ENCODE measurements at places on chromosomes 7 and 10.

DNA sequence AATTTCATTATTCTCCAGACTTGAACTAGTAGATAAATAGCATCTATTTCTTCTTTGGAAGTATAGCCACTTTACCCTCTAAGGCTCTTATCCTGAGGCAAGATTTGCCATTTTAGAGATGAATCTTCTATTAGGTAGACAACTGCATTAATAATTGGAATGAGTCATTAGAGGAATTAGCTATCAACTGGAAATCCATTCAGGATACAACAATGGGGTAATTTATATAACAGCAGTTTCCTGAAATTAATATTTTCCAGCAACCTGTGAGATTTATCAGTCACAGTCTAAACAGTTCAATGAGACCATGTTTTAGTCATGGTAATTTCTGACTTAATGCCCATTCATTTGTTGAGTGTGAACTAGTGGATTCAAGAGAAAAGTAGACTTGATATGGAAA is 928.6 kb upstream of the MBL2 start:
- no peak for DNase-seq

- no peak for DNase-seq
These were observed 32.3 kb downstream of the RASGEF1A start for GRCh38 chr10:43234471-43235041.

- no peak for DNase-seq
These were observed 139.7 kb upstream of the TMEM72 start for GRCh38 chr10:44771233-44771995.

DNA sequence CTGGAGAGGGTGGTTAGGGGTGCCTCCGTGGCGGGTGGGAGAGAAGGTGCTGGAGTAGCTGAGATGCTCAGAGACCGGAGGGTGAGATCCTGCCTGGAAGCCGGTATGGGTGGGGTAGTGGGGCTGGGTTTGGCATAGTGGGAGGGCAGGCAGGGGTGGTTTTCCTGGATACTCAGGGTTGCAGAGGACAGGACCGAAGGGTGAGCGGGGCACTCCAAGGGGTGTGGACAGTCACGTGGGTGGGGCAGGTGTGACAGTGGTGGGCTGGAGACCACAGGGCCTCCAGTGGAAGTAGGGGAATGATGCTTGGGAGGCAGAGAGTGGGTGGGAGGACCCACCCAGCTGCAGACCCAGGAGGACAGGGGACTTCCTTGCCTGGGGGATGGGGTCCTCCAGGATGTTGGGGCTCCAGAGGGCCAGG is 1.9 kb downstream of the SCART1 start:
- DNase-seq: no peak

DNA sequence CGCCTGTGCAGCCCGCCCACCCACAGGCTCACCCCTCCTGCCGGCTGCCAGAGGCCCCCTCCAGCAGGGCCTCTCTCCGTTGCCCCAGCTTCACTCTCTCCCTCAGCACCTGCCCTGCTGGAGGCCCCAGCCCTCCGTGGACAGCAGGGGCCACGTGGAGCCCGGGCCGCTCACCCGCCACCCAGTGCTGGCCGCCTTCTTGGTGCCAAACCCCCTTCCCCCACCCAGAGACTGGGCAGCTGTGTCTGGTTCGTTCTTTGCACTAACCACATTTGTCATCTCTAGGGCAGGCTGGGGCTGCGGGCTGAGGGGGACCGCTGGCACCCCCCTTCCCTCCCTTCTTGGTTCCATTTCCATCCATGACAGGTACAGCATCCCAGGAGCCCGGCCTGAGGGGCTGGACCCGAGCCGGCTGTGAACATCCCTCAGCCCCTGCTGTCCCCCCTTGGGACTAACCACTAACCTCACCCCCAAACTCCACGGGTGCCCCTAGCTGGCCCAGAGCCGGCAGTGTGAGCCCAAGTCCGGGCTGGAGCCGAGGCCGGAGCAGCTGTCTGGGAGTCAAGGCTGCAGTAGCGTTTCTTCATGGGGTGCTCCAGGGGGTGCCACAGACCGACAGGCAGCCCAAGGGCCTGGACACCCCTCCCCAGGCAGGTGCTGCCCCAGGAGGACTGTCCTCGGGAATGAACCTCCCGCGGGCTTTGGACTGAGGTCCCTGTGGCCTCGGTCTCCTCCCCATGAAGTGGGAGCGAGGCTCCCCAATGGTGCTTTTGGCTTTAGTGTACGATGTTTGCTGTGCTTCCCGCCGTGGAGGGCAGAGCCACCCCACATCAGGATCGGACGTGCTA is 25.5 kb upstream of the AMZ1 start:
- no peak for DNase-seq

- no peak for DNase-seq
These were observed 81.0 kb downstream of the HGF start for GRCh38 chr7:81688622-81689411.

GRCh38 chr7:66781408-66782090 is 41.0 kb downstream of the RABGEF1 start:
- DNase-seq: no peak

DNA sequence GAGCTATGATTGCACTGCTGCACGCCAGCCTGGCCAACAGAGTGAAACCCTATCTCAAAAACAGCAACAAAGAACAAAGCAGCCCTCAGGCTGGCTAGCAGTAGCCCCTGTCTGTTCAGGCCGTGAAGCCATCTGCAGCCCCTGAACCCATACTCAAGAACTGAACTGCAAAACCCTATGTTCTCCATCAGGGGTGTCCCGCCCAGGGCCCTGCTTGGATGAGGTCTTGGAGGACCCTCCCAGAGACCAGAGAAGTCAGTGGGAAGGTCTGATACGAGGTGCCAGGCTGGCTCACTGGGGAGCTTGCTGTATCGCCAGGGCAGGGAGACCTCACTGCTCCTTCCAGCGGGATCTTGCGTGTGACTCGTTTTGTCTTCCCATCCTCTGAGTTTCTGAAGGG is 39.3 kb downstream of the RBM17 start:
- no peak for DNase-seq

DNA sequence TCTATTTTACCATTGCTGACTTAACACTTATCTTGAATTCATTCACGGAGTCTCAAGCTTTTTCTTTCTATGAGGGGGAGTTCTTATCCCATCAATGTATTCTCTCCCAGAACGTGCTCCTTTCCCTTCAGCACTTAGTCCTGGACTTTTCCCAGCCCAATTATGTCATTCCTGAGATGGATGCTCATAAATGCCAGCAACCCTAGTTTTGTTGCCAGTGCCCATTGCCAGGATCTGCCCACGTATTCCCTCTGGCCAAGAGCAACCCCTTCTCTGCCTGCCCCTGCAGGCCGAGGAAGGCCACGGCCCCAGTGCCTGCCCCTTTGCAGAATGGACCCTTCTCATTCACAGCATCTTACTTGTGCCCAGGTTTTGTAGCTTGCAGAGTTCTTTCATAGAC is 67.4 kb upstream of the PPP1R3C start:
- no peak for DNase-seq

DNA sequence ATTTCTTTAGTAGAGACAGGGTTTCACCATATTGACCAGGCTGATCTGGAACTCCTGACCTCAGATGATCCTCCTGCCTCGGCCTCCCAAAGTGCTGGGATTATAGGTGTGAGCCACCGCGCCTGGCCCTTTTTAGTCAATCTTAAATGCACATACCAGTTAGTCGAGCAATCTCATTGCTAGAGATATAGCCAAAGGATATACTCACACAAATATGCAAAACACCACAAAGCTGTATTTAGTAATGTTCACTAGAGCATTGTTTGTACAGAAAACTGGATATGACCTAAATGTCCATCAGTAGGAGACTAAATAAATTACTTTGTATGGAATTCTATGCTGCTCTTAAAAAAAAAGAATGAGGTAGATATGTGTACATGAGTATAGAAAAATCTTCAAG is 24.5 kb upstream of the IL6 start:
- no peak for DNase-seq

DNA sequence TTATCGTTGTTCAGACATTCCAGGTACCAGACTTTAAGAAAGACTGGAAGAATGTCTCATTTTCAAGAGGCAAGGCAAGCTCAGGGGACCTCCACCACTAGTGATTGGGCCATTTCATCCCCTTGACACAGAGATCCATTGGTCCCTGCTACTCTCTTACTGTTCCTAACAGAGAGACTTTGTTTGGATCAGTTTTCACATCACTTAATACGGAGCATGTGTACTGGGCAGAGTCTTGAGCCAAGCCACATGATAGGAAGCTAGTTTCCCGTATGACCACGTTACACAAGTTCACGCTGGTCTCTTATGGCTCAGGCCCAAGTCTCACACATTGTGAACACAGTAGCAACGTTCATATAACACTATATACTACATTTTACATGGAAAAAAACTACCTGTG is 269.9 kb downstream of the BAMBI start:
- DNase-seq: no peak

GRCh38 chr7:64494912-64495461 is 67.9 kb downstream of the ZNF680 start:
- no peak for DNase-seq

- DNase-seq: no peak
These were observed 16.0 kb downstream of the RNF32 start for GRCh38 chr7:156656598-156656997.

GRCh38 chr10:29647478-29647877 is 12.7 kb upstream of the SVIL start:
- DNase-seq: no peak

GRCh38 chr7:24703296-24703695 is 54.0 kb downstream of the GSDME start:
- DNase-seq: no peak

GRCh38 chr7:67916571-67917436 is 920.2 kb downstream of the TYW1 start:
- DNase-seq: no peak

DNA sequence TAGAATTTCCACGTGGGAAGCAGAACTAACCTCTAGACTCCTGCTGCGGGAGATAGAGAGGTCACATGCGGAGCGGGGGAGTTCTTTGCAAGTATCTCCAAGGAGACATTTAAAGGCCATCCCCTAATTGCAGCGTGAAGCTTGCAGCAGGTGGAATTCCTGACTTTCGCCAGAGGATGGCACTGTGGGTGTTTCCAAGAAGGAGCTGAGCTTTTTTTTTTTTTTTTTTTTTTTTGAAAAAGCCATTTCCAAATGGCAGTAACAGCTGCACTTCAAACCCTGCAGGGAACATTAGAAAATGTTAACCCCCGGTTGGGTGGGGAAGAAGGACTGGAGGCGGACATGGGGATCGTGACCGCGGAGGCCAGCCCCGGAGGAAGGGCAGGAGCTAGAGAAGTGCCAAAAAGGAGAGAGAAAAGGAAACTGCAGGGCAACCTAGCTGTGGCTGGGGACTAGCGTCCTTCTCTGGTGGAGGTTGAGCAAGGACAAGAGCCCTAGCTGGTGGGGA is 487.7 kb downstream of the TYW1 start:
- no peak for DNase-seq

DNA sequence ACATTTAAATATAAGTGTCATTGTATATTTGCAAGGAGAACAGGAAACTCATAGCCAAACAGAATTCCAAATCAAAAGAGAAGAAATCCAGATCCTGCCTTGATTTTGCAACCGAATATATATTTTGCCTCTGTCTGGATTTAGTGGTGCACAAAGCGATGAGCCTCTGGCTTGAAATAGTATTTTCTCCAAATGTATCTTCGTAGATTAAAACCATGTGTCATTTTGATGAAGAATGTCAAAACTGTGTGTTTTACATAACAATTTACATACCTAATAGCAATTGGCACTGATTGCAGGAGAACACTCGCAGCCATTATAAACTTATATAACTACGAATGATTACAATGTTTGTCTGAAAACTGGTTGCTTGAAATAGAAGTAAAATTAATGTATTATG is 156.4 kb downstream of the ARID5B start:
- no peak for DNase-seq

DNA sequence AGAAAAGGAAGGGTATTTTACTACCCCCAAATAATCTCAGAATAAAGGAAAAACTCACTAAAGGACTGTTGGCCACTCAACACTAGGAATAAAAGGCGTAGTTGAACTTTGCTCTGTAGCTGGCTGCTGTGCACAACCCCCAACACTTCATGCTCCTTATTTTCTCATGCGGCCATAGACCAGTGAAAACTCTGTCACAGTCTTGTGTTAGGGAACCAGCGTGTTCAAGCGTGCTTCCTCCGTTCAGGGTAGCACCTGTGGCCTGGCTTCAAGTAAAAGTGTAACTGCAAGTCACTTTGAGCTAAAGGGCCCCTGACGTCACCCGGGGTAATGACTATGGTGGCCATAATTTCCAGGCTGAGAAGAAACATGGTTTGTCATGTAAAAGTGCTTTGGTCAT is 27.0 kb downstream of the BLNK start:
- DNase-seq: no peak

DNA sequence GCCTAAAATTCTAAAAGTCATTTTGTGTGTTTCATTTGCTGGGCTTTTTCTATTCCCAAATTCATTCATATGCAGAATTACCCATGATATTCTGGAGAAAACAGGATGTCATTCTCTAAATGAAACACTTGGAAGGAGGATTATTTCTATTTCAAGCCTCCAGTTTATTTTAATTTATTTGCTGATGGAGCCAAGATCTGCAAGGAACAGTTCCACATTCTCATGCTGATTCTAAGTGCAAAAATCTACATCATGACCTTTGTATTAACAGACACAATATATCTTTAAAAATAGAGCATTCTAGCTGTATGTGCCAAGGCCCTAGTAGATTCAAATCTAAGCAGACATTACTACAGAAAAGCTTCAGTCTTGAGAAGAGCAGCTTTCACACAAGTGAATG is 51.3 kb upstream of the KCND2 start:
- DNase-seq: no peak

DNA sequence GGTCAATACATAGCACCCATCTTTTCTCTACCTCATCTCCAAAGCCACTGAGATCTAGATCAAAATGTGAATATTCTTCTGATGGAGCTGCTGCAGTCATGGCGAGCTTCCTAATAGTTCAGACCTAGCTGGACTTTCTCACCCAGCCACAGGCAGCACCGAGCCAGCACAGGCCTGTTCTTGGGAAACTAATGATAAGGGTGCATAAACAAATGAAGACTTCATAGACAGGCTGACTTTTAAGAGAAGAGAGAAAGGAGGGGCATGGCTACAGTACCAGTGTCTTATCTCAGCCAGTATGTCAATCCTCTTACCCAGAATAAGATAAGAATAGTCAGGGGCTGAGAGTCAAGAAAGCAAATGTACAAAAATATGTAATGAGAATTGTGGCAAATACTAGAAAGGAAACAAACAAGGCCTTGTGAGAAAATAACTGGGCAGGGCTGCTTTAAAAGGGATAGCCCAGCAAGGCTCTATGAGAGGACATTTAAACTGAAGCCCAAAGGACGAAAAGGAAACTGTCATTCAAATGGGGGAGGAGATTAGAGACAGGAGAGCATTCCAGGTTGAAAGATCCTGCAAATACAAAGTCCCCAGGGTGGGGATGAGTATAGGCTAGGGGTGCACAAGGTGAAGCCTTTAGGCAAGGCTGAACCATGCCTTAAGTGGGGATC is 21.8 kb upstream of the CDK14 start:
- DNase-seq: no peak

- no peak for DNase-seq
These were observed 123.1 kb downstream of the NRBF2 start for GRCh38 chr10:63256009-63256773.

- DNase-seq: peak; percentile 34
These were observed 65.1 kb upstream of the MPP7 start for GRCh38 chr10:28367929-28368484.

DNA sequence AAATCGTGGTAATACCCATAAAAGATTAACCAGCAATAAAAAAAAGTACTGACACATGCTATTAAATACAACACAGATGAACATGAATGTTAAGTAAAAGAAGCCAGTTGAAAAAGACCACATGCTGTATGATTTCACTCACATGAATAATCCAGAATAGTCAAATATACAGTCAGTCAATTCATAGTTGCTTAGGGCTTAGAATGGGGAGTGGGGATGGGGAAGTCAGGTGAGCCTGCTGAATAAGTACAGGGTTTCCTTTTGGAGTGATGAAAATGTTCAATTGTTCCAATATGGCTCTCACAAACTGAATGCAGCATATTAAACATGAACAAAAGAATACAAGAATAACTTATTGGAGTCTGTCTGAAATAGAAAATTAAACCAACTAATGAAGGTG is 1.8 kb downstream of the COA1 start:
- no peak for DNase-seq

Measured in activated T-cell treated with anti-CD3 and anti-CD28 coated beads for 24 hours (primary cell).